Substantia nigra (tissue), 51 donors: ENCODE measurements at places on chromosomes 4 and X.

DNA sequence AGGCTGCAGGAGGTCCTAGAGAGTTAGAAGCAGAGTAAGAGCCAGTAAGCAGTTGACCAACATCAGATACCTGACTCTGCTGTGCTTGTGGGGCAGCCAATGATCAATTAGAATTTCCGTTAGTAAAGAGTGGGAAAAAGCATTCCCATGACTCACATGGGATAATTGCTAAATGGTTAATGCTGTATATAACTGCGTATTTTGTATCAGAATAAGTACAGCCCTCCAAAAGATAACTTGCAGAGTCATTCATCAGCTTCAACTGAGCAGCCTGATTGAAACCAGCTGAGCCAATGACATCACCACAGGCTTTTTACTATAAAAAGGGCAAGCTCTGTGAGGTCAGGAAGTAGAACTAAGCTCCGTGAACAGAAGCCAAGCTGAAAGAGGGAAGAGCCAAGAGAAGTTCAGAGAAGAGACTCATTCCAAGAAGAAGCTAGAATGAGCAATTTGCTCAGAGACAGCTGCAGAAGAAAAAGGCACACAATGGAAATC is 67.9 kb downstream of the PPP3CA start:
- no peak for DNase-seq

- no peak for DNase-seq
These were observed 108.8 kb upstream of the STIM2 start for GRCh38 chr4:26751838-26752237.

DNA sequence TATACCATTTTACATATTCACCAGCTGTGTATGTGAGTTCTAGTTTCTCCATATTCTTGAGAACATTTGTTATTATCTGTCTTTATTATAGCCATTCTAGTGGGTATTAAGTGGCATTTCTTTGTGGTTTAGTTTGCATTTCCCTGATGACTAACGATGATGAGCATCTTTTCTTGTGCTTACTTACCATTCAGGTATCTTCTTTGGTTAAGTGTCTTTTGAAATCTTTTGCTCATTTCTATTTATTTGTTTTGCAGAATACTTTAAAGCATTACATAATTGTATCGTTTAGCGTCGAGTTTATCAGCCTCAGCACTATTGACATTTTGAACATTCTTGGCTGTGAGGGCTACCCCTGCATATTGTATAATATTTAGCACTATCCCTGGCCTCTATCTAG is 85.4 kb downstream of the FRMPD4 start:
- DNase-seq, result no peak

GRCh38 chr4:37905533-37906169 is 14.8 kb downstream of the TBC1D1 start:
- DNase-seq, result no peak

GRCh38 chr4:75686346-75686745 is 13.1 kb upstream of the G3BP2 start:
- DNase-seq, result no peak
